NCI-H1105 treated with DMSO at 0.1 percent for 48 hours (cell line): ENCODE measurements at places on chromosomes 7 and 10.

DNA sequence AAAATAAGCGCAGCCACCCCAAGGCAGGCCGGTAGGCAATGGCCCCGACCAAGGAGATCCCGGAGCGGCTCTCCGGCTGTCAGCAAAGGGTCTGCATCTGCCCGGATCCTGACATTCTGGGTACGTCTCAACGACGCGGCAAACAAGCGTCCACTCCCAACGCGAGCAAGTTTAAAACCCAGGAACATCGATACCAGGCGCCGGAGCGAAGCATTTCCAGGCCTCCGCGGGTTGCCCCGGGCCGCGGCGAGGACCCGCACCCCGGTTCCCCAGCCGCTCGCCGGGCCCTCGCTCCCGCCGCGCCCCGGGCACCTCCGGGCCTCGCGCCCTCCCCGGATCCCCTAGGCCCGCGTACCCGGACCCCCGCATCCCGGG lies 453 bp downstream of the URGCP start:
- peak; percentile 41 for DNase-seq

DNA sequence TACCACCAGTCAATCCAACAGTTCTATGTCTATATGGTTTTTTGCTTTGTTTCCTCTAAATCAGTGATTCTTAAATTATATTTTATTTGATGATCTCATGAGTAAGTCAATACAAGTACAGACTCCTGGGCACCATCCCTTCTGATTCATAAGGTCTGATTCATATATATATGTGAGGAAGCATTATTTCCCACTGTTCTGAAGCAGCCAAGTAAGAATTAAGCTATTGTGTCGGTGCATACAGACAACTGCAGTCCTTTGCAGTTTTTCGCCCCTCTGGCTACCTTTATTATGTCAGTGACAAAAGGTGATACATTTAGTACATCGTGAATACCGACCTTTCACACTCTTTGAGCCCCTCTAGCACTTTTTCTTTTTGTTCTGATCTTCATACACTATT lies 1079.6 kb upstream of the C7orf33 start:
- no peak for DNase-seq

- DNase-seq, result no peak
These were observed 290.0 kb upstream of the MKI67 start for GRCh38 chr10:128416231-128416630.

GRCh38 chr10:77398986-77399755 lies 238.4 kb downstream of the KCNMA1 start:
- DNase-seq, result no peak

DNA sequence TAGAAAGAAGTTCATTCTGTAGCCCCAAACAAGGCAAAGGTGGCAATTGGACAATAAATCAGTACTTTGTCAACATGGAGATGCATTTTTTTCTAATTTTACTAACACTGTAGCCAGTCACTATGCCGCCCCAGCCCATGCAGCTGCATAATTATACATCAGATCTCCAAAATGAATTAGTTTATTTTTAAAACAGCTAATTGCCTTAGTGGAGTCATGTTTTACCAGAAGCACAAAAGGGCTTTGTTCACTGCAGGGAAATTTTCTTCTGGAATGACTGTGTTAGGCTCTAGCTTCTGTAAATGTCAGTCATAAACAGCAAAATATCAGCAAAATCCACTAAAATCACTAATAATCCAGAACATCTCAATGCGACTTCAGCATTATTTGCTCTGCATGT lies 20.1 kb upstream of the HDAC9 start:
- no peak for DNase-seq

DNA sequence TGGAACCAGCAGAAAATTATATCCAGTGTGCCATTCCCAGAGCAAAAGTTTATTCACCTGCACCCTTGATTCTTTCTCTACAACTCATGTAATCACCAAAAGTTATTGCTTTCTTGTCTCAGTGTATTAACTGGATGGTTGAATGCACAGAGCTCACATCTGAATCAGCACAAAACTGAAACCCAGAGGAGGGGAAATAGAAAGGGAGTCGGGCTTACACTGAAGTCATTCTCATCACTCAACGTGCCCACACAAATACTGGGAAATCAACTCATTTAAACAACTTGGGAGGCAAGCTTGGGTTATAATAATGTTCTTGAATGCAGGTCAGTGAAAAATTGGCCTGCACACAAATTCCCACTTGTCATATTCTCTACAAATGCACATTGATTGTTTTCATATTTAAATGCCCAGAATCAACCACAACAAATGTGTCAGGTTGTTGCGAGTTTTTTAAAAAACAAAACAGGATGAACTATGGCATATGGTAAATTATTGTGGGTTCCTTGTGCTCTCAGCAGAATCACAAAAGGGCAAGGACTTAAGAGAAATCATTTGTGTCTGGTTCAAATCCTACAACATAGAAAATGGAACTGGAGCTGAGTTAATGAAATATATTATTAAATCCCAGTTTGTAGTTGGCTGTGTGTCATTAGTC lies 125.9 kb upstream of the NOBOX start:
- no peak for DNase-seq

DNA sequence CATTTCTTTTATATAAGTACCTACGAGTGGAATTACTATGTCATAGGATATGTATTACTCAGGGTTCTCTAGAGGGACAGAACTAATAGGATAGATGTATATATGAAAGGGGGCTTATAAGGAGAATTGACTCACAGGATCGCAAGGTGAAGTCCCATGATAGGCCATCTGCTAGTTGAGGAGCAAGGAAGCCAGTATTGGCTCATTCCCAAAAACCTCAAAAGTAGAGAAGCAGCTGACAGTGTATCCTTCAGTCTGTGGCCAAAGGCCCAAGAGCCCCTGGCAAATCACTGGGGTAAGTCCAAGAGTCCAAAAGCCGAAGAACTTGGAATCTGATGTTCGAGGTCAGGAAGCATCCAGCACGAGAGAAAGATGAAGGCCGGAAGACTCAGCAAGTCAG lies 59.8 kb downstream of the GALNT17 start:
- DNase-seq, result no peak
